ENCODE measurements at places on chromosomes 2 and 18.

GRCh38 chr2:118255771-118256372 lies 167.6 kb downstream of the INSIG2 start:
- no peak for DNase-seq

- no peak for DNase-seq
These were observed 5.5 kb upstream of the RAX start for GRCh38 chr18:59278793-59279192.

- DNase-seq = no peak
These were observed 187.7 kb downstream of the IRS1 start for GRCh38 chr2:226611944-226612318.

DNA sequence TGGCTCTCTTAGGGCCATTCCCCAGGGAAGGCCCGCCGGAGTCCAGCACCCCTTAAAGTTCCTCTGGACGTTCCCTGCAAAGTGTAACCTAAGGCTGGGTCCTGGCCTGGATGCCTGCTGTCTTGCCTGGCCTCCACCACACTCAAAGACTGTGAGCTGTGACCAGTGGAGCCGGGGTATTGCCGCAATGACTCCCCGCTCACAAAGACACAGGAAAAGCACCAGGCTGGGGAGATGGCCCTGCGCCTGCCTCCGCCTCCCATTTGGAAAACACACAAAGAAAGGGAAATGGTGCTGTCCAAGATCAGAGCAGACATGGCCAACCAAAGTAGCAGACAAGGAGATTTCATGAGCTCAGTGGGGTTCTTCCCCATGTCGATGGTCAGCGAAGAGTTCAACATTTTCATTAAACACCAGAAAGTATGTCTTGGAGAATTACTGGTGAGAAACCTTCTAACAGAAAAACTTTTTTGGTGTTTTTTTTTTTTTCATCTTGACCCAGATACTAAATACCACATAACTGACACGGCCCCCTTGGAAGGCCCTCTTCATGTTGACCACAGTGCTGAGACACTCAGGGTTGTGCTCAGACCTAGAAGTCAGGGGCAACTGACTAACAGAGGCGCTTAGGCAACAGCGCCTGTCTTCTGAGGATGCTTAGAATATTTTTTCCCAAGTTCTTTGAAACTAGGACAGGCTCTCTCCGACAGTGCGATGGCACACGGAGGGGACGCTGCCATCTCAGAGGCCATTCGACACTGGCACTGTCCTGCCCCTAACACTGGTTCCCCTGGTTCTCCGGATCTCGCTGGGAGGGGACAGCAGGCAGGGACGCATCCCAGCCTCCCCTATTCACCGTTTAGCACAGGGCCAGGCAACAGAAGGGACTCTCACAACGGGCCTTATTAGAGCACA lies 226.4 kb upstream of the ID2 start:
- no peak for DNase-seq

GRCh38 chr2:170123593-170123992 lies 54.4 kb upstream of the MYO3B start:
- DNase-seq = no peak

All from GDM1 (cell line).